Upper lobe of right lung (tissue), 1 donor: ENCODE measurements at places on chromosomes 7 and 10. TPM values are rescaled to one million over a fixed set of nuclear protein-coding genes. Genes with fewer than 3 reads are reported as not detected.

The DPP6 gene
- 1.6 TPM for total RNA-seq

The MORN4 gene
- total RNA-seq, result 3.8 TPM

The SLC13A1 gene
- total RNA-seq, result not detected

The GNAT3 gene
- not detected for total RNA-seq

The RET gene
- 1.0 TPM for total RNA-seq

DNA sequence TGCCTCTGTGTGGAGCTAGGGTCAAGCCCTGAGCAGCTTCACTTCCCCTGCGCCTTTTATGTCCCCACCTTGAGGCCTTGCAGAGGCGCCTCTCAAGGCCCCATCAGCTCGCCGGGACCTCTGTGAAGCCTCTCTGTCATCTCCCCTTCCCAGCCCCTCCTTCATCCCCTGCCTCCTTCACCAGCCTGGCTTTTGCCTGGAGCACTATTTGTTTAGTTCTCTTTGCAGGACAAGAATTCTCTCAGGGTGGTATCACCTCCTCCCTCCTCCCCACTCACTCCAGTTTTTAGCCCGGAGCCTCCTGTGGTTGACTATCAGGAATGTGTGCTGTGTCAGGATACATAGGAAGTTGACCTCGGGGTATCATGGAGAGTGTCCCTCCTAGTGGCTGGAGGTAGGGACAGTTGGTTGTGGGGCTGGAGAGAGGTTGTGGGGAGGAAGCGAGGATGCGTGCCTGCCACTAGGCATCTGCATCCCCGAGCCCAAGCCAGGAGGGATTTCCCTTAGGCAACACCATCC lies 89.8 kb upstream of the ANLN start:
- DNase-seq, result no peak

DNA sequence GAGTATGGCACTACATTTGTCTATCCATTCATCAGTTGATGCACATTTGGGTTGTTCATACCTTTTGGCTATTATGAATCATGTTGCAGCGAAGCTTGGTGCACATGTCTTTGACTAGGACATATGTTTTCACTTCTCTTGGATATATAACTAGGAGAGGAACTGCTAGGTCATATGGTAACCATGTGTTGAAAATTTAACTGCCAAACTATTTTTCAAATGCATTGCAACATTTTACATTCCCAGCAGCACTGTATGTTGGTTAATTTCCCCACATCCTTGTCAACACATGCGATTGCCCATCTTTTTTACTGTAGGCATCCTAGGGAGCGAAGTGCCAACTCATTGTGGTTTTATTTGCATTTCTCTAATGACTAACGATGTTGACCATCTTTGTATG lies 183.4 kb downstream of the PRKCQ start:
- DNase-seq, result no peak

- no peak for DNase-seq
Observed at GRCh38 chr10:68625316-68625921, 65.3 kb downstream of the TET1 start.

DNA sequence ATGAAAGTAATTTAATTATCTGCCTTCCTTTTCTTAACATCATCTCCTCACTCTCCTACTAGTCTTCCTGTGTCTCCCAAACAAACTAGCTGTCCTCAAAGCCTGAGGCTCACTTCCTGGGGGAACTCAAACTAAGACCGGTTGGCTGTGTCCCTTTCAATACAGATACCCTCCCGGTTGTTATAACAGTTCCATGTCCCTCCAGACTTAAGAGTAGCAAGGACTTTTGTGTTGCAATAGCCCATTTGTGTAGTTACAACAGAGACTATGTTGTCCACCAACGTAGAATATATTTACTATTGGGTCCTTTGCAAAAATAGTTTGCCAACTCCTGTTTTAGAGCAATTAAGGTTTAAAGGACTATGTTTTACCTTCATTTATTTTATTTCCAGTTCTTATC lies 8.6 kb upstream of the TARP start:
- no peak for DNase-seq

- no peak for DNase-seq
Observed at GRCh38 chr10:90958781-90959180, 37.9 kb upstream of the ANKRD1 start.

- DNase-seq, result no peak
Observed at GRCh38 chr10:108425283-108425964, 1260.9 kb upstream of the SORCS1 start.

GRCh38 chr10:97650726-97651125 lies 10.3 kb downstream of the PI4K2A start:
- no peak for DNase-seq

GRCh38 chr10:105253515-105254212 lies 612.6 kb downstream of the SORCS3 start:
- no peak for DNase-seq

GRCh38 chr7:5334671-5335070 lies 51.9 kb downstream of the SLC29A4 start:
- no peak for DNase-seq

- no peak for DNase-seq
Observed at GRCh38 chr10:25017154-25017590, 760 bp downstream of the THNSL1 start.

DNA sequence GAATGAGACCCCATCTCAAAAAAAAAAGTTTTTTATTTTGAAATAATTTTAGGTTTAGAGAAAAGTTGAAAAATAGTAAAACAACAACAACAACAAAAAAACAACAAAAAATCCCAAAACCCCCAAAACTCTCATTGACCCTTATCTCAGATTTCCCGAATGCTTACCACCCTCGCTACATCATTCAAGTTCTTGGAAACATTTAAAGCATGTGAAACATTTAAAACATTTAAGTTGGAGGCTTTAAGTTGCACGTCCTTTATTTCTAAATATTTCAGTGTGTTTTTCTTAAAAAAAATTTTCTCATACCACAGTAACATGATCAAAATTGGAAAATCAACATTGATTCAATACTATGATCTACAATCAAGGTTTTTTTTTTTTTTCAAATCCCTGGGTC lies 382 bp upstream of the ARMS2 start:
- DNase-seq, result no peak

- no peak for DNase-seq
Observed at GRCh38 chr7:102044641-102044983, 227.2 kb downstream of the CUX1 start.

DNA sequence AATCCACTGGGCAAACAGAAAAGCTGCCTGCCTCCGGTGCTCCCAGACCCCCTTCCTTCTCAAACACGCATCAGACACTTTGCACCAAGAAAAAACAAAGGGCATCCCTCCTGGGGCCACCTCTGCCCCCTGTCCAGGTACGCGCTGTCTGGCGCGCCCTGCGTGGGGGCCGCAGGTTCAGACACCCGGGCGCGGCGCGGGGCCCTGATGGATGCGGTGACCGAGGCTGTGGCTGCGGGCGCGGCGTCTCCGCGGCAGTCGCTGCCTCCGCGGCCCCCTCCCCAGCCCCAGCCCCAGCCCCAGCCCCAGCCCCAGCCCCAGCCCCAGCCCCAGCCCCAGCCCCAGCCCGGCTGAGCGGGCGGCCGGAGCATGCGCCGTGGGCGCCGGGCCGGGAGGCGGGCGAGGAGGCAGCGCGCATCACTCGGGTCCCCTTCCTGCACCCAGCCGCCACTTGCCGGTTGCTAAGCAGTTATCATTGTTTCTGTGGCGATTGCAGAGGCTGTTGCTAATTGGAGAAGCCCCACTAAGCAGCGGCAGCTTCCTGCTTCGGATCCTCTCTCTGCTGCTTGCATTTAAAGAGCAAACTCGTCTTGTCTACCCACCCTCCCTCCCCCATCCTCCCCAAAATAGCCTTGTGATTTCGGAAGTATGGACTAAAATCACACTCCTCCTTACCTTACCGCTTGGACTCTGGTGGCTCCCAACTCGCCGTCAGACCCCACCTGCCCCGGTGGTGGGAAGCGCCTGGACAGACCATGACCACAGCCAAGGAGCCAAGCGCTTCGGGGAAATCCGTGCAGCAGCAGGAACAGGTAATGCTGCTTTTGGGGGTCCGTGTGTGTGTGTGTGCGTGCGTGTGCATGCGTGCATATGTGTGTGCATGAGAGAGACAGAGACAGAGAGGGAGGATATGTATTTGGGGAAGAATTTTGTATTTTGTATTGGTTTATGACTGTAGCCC lies 252.8 kb downstream of the DPP6 start:
- DNase-seq, result no peak

DNA sequence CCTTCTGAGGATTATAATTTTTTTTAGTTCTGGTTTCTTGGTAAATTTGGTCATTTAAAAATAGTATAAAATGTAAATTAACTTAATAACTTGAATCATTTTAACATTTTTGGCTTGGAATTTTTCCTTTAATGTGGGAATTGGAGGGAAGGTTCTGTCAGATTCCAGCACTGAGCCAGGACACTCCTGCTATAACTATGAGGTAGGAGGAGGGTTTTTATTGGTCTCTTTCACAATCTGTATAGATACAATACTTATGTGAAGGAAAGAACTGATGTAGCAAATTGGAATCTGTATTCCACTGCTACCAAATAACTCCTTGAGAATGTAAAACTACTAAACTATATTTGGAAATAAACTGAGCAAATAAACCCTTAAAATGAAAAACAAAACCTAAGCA lies 3.2 kb downstream of the PRKG1 start:
- DNase-seq, result no peak

- peak; percentile 49 for DNase-seq
Observed at GRCh38 chr10:123996302-123996701, 97.1 kb downstream of the CHST15 start.

DNA sequence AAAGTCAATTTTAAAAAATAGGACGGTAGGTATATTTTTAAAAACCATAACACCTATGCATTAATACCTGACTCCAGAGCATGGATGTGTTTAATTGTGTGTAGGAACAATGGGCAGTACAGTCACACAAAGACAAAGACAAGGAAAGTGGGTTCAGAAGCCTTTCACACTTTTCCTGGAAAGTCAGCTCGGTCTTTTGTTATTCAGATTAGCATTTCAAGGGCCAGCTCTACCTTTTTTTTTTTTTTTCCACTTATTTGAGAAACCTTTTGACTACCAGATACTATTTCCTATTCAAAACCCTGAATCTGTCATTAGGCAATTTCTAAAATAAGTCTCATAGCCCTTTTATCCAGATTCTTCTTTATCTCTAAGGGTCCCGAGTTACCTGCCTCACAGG lies 401.9 kb downstream of the PARD3 start:
- no peak for DNase-seq

GRCh38 chr7:46320956-46321355 lies 399.9 kb upstream of the IGFBP3 start:
- no peak for DNase-seq

- DNase-seq, result no peak
Observed at GRCh38 chr7:145644426-145645134, 472.0 kb upstream of the CNTNAP2 start.

GRCh38 chr10:19917751-19918478 lies 101.7 kb downstream of the PLXDC2 start:
- DNase-seq, result no peak

- DNase-seq, result no peak
Observed at GRCh38 chr7:7254908-7255307, 72.6 kb downstream of the C1GALT1 start.
